ENCODE measurements at places on chromosomes 2 and 18. TPM values are rescaled to one million over a fixed set of nuclear protein-coding genes. Genes with fewer than 3 reads are reported as not detected.

CLEC4F gene
- not detected for total RNA-seq

DNA sequence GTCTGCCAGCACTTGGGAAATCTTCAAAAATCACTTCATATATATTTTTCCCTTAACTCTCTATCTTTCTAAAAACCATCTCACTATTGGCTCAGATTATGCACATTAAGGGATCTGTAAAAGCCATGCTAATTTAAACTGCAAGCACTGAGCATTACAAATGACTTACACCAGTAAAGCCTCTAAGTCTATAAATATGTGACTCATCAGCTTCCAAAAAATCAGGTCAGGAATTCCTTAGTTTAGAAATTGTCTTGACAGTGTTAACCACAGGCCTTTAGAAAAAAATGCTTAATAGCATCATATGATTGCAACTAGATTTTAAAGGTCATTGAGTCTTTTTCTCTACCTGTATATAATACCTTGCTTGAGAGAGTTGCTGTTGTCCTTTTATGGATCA is 1113.6 kb upstream of the PIK3C3 start:
- peak; percentile 74 for DNase-seq

DNA sequence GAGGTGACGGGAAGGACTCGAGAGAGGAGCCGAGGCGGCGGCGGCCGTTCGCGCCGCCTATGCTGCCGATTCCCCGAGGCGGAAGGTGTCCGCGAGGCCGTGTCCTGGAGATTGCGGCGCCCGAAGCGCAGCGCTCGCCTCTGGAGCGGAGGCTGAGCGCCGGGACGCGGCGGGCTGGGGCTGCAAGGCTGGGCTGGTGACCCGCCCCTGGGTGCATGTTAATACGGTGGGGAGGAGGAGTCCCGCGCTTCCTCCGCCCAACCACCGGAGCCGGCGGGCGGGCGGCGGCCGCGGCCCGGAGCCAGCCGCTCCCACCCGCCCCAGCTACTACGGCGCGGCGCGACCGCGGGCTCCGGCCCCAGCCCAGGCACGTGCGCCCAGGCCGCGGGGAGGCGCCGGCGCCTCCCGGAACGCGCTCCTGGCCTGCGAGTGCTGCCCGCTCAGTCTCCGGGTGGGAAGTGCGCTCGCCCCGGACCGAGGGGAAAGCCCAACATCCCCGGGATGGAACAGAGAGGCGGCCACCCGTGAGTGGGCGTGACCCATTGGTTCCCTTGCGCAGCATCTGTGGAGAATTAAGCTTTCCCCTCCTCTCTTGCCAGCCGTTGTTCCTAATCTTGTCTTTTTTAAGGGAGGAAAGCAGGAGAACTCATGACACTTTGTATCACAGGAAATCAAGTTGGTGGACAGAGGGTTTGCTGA is at the start of gene DLGAP1:
DLGAP1 (minus strand) TSS at position 195 of the 699 bp plus-strand sequence.
- DNase-seq, result no peak

- DNase-seq, result no peak
Measured at GRCh38 chr18:54260396-54261072, 8.8 kb upstream of the POLI start.

DNA sequence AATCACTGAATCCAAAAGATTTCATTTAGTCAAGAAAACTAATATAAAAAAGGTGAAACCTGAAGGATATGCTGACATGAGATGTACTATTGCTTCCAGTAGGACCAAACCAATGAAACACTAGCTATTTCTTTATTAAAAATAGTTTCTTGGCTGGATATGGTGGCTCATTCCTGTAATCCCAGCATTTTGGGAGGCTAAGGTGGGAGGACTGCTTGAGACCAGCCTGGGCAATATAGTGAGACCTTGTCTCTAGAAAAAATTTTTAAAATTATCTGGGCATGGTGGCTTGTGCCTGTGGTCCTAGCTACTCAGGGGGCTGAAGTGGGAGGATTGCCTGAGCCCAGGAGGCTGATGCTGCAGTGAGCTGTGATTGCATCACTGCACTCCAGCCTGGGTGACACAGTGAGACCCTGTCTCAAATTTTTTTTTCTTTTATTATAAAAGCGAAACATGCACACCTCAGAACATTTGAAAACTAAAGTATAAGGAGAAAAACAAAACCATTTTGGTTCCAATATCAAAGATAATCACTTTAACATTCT is 266.2 kb downstream of the TGIF1 start:
- no peak for DNase-seq

DNA sequence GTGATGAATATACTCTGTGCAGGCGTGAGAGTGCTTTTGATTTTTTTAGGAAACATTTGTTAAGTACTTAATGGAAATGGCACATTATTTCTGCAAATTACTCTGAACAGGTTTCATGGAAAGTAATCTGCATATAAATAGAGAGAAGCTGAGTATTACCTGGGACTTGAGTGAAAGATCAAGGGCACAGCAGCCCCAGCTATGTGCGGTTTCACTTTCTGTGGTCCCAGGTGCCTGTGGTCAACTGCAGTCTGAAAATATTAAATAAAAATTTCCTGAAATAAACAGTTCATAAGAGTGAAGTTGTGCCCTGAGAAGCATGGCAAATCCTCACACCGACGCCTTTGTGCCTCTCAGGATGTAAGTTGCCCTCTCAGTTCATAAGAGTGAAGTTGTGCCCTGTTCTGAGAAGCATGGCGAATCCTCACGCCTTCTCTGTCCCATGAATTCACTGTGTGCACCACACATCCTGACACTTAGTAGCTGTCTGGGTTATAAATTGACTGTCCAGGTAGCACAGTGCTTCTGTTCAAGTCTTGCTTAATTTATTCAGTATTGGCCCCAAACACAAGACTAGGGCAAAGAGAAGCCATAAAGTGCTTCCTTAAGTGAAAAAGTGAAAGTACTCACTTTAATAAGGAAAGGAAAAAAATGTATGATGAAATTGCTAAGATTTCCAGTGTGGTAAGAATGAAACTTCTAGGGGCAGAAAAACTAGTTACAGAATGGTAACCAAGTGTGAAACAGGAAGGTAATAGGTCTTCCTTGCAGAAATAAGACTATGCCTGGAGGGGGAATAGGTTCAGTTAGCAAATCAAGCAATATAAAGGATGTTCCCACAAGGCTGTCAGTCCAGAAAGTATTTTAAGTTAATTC is 4.3 kb upstream of the SNTG2 start:
- DNase-seq, result no peak

DNA sequence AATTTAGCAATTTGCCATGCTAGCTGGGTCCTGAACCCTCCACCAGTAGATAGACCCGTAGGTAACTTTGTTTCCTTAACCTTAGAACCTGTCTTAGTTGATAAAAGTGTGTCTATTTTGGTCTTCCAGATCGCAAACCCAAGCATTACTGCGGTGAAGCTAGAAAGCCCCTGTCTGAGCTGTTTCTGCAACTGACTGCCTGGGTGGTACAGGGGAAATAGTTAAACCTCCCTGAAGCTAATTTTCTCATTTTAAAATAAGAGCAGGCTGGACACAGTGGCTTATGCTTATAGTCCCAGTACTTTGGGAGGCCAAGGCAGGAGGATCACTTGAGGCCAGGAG is 101.7 kb upstream of the MSH2 start:
- DNase-seq, result no peak

DNA sequence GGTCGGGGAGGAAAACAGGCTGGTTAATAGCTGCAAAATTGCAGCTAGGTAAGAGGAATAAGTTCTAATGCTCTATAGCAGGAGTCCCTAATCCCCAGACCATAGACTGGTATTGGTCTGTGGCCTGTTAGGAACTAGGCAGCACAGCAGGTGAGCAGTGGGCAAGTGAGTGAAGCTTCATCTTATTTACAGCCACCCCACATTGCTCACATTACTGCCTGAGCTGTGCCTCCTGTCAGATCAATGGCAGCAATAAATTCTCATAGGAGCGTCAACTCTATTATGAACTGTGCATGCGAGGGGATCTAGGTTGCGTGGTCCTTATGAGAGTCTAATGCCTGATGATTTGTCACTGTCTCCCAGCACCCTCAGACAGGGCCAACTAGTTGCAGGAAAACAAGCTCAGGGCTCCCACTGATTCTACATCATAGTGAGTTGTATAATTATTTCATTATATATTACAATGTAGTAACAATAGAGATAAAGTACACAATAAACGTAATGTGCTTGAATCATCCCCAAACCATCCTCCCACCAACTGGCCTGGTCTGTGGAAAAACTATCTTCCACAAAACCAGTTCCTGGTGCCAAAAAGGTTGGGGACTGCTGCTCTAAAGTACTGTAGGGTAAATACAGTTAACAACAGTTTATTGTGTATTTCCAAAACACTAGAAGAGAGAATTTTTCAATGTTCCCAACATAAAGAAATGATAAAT is 91.7 kb upstream of the TFCP2L1 start:
- DNase-seq, result peak; percentile 74

DNA sequence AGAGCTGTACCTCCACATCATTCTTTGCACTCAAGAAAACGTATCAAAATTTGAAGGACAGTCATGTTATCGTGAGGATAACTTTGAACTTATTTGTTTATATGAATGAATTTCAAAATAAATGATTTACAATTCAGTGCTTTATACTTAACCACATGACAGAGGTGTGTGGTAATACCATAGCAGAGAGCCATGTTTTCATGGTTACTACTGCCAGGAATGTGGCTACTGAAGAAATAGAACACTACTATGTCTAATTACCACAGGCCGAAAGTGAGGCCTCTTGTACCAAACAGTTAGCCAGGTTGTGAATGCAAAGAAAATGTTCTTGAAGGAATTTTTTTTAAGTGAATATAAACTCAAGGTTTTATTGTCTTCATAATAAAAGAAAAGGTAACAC is 49.2 kb downstream of the AAK1 start:
- peak; percentile 51 for DNase-seq

GRCh38 chr2:170739048-170739447 is 23.9 kb downstream of the SP5 start:
- peak; percentile 95 for DNase-seq

DNA sequence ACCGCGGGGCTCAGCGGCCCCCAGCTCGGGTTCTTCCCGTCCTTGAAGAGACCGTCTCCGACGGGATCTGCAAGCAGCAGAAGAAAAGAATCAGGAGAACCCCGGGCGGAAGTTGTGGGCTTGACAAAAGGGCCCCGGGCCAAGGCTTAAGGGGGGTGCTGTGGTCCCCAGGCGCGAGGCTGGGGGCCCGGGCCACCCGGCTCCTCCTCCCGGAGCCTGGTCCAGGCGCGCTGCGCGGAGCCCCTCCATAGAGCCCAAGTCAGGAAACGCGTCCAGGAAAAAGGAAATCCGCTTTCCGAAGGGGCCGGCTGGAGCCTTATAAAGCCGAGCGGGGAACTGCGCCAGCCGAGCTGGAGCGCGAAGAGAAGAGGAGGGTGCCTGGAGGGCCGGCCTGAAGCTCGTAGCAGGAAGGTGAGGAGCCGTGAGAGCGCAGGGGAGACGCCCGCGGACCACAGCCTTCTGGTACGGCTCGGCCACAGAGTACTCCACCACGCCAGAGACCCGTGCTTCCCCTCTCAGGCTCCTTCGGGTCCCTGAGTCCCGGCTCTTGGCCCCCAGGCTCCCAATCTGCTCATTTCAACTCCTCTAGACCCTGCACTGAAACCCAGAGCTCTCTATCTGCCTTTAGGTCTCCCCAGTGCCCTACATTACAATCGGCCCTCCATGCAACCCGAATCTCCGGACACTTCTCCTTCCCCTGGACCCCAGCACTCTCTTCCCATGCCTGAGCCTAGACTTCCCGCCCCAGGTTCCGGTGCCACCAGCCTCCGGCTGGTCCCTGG is 554 bp downstream of the FEV start:
- DNase-seq, result no peak

DNA sequence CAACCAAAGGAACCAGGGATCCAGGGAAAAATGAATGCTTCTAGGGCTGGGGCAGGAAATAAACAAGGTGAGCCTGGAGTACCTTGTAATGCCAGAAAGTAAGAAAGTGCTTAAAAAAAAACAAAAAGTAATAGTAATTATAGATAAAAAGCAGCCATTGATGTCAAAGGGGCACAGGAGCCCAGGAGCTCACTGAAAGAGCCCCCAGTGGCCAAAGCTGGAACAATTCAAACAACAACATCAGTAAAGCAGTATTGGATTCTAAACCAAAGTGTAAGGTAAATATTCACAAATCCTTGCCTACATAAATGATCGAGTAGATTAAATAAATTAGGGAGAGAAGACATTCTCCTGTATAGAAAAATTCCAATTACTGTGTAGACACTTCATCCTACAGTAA is 114.3 kb upstream of the ARL4C start:
- no peak for DNase-seq

DNA sequence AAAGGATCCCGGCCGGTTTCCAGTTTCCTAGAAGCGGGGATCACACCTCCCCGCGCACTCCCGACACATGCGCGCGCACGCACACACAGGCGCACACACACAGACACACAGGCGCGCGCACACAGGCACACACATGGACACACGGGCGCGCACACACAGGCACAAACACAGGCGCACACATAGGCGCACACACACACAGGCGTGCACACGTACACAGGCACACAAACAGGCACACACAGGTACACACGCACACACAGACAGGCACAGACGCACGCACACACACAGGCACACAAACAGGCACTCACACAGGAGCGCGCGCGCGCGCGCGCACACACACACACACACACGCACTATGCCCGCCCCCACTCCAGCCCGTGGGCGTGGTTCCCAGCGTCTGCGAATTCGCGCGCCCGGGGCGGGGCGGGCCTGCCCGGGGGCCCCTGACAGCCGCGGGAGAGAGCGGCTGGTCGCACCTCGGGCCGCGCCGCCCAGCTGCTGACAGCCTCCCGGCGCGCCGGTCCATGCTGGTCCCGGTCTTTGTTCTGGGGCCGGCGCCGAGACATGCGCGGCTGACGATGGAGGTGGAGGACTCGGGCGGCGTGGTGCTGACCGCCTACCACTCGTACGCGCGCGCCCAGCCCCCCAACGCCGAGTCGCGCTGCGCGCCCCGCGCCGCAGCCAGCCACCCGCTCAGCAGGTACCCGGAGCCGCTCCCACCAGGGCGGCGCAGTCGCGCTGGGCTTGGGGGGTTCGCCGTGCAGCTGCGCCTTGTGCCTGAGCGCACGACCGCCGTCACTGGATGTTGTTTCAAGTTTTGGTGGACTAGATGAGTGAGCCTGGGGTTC is at the start of gene ARHGAP28:
ARHGAP28 (plus strand) TSS at position 470 of the 845 bp plus-strand sequence; CDS start at position 576, 106 bp downstream.
- DNase-seq, result peak; percentile 92

- DNase-seq, result no peak
Measured at GRCh38 chr2:230935130-230935430, 10.0 kb upstream of the GPR55 start.

- no peak for DNase-seq
Measured at GRCh38 chr18:79411614-79412526, 16.1 kb downstream of the NFATC1 start.

DNA sequence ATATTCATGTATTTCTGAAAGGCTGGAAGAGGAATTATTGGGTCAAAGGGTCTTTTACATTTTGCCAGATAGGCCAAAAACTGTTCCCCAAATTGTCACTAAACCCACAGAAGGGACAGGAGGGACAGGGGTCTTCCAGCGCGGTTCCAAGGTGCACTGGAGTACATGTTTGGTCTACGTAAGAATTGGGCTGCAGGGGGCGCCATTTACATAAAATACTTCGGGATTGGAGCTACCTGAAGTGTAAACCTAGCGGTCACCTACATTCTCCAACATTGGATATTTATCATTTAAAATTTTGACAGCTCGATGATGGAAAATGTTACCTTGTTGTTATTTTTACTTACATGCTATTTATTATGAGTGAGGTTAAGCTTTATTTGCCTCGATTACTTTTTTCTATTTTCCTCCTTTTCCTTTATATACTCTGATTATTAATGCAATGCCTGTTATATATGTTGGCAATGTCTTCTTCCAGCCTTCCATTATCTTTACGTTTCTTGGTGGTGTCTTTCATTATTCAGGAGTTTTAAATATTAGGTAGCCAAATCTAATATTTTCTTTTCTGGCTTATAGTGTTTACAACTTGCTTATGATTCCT is 43.0 kb upstream of the RAB6C start:
- DNase-seq, result no peak

Data from IMR-90 (cell line).